Smooth muscle cell of bladder (primary cell): ENCODE measurements at places on chromosomes 3 and 15. TPM values are rescaled to one million over a fixed set of nuclear protein-coding genes. Genes with fewer than 3 reads are reported as not detected.

The CDAN1 gene
- 9.3 and 10.5 TPM in 2 replicates for total RNA-seq

The RPN1 gene
- 546 and 573 TPM in 2 replicates for total RNA-seq

The TARS3 gene
- 14.1 and 15.2 TPM in 2 replicates for total RNA-seq

The VGLL3 gene
- 29.3 and 33.4 TPM in 2 replicates for total RNA-seq

The C2CD4B gene
- total RNA-seq = 0.28 TPM in 1 of 2 replicates, not detected in the other

The SCAMP5 gene
- 1.6 and 3.0 TPM in 2 replicates for total RNA-seq

The GPR62 gene
- under 0.01 and 0.09 TPM in 2 replicates for total RNA-seq

The POLQ gene
- 1.8 and 2.4 TPM in 2 replicates for total RNA-seq
